ENCODE measurements at places on chromosomes 6 and 20.

GRCh38 chr20:62696989-62697388, 11.6 kb upstream of the NTSR1 start:
- DNase-seq, result no peak

GRCh38 chr6:34057790-34058189, 88.1 kb downstream of the GRM4 start:
- DNase-seq, result no peak

GRCh38 chr20:32457479-32457986, 99.4 kb downstream of the ASXL1 start:
- no peak for DNase-seq

GRCh38 chr6:41025966-41026530, 13.0 kb downstream of the UNC5CL start:
- no peak for DNase-seq

DNA sequence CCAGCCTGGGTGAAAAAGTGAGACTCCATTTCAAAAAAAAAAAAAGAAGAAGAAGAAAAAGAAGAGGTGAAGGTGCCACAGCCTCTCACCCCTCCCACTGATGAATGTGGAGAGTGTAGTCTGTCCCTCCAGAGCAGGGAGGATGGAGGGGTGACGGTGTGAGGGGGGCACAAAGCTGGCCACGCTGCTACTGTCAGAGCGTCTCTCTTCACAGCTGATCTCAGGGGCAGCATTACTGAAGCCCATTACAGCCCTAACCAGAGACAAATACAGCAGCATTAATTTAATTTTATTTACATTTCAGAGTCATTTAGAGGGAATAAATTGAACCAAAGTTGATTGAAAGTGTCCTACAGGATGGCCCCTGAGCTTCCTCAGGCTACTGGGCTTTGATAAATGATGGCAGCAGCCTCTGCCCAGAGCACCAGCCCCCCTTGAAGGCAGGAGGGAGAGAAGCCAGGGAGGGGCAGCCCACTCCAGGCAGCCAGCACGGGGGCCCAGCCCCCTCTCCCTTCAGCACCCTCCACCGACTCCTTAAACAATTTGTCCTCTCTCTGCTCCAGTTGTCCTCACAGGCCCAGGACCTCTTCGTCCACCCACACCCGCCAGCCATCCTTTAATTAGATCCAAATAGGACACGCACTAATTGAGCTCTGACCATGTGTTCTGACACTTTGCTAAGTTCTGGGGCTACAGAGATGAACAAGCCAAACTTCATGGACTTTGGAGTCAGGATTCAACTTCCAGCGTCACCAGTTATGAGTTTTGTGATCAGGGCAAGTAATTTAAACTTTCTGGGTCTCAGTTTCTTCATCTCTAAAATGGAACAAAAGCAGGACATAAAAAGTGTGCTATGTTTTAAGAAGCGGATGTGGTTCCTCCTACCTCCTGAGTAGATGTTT, 18.6 kb upstream of the ZFAND3 start:
- DNase-seq, result no peak

GRCh38 chr6:14505401-14505800, 387.8 kb downstream of the CD83 start:
- no peak for DNase-seq

DNA sequence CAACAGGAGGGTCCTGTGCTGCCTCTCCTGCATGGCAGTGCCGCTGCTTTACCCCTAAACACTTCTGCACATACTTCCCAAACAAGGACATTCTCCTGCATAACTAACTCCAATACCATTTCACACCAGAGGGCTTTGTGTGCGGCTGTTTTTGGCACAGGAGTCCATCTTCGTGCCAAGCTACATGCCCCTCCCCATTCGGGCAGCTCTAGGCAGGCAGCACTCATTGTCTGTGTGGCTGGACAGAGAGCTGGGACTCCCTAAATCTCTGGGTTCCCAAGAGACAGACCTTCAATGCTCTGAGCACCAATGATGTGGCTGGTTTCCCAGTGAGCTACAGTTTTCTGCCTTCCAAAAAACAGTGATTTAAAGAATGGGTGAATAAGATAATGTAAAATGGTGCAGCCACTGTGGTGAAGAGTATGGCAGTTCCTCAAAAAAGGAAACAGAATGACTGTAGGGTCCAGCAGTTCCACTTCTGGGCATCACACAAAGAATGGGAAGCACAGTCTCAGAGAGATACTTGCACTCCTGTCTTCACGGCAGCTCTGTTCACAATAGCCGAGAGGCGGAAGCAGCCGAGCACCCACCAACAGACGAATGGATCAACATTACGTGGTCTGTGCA, 80.3 kb upstream of the DUSP22 start:
- no peak for DNase-seq

GRCh38 chr6:95578106-95578410, 723 bp downstream of the MANEA start:
- DNase-seq, result no peak

DNA sequence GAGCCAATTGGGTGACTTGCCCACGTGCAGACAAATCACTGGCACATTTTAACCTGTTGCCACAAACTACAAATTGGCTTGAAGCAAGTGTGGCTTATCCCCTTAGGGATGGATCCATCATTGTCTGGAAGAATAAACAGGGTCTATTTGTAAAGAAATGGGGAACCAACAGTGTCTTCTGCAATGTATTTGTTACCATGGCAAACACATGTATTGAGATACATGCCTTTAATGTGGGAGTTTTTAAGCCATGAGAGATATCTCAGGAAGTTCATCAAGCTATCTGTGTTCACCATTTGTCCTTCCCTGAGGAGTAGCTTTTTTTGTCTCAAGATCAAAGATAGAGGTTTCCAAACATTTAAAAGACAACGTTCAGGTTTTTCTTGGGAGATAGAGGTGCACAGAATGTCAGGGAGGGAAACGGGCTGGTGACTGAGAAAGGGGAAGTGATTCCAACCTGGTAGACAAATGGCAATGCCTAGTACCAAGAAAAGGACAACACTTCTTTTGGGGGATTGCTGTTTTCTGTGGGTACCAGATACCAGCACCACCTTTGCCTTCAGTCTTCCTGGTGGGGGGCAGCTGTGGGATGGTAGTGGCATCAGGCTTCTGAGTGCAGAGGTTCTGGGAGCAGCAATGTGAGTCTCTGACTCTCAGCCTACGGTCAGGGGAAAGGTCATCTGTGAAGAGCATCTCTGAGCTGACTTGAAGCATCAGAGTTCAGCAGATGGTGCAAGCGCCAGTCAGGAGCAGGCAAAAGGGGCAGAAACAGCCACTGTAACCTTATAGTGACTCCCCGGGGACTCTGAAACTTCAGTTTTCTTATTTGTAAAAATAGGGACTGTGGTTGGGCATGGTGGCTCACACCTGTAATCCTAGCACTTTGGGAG, 20.1 kb upstream of the BCAS1 start:
- DNase-seq, result peak; percentile 12

GRCh38 chr20:8427419-8428040, 295.5 kb downstream of the PLCB1 start:
- peak; percentile 31 for DNase-seq

- DNase-seq, result no peak
These were observed 48.7 kb upstream of the CDH4 start for GRCh38 chr20:61203320-61203719.

- DNase-seq, result no peak
These were observed 21.0 kb upstream of the TCF15 start for GRCh38 chr20:631101-631500.

DNA sequence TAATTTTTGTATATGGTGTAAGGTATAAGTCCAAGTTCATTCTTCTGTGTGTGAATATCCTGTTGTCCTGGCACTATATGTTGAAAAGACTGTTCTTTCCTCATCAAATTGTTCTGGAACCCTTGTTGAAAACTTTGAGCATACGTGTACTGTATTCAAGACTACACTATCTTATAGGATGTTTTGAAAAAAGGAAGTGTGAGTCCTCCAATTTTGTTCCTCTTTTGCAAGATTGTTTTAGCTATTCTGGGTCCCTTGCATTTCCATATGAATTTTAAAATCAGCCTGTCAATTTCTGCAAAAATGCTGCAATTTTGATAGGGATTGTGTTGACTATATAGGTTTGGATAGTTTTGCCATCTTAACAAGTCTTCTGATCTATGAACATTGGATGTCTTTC, 195.2 kb downstream of the BACH2 start:
- DNase-seq, result peak; percentile 72

Measured in Kasumi-1 (cell line).